Right renal cortex interstitium (tissue), 3 donors: ENCODE measurements at places on chromosomes 16 and 17.

DNA sequence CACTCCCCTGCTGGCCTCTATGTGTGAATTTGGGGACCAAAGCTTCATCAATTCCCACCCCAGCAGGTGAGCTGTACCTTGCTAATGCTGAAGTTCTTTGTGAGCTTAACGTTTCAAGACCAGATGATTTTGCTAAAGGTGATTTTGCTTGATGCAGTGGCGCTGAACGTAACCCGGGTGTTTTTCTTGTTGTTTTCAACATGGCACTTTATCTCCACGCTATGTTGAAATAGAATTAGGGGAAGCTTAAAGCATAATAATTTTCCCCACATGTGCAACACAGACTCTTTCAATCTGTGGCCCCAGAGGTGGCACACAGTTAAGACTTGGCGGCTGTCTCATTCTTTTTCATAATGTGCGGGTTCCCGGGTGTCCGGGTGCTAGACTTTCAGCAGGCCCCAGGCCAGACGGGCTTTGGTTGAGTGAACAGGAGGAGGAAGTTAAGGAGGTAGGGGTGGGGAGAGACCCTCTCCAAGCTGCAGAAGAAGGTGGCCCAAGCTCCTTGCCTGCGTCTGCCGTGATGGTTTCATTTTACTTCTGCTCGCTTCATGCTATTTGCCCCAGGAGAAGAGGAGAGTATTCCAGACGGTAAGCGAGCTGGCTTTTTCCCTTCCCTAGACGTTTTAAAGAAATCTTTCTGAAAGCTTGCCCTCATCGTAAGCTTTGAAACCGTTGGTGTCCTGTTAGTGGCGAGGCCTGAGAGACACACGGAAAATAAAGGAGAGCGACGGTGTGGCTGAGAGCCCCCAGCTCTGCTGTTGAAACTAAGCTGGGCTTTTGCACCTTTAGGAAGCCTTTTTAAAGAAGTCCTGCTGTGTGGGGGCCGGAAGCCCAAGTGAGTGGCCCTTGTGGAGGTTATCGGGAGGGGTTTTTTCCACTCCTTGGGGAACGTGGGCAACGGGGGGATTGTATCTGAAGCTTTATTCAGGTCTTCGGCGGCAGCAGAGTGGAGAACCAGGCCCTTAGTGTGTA, 4.2 kb downstream of the FOXC2 start:
- DNase-seq = no peak

GRCh38 chr17:3944485-3945388, 19.5 kb downstream of the ATP2A3 start:
- DNase-seq = no peak

GRCh38 chr17:8951206-8951605, 14.3 kb downstream of the PIK3R5 start:
- no peak for DNase-seq

GRCh38 chr16:50261160-50261706, 5.1 kb upstream of the ADCY7 start:
- DNase-seq = no peak

GRCh38 chr17:40364121-40364861, at the start of gene GJD3:
TSS of gene GJD3 (minus strand) at chr17:40364737. CDS start at chr17:40363815, 922 bp downstream.
- no peak for DNase-seq
